Cortex of kidney (tissue), 1 donor: ENCODE measurements at places on chromosomes 5 and 9.
A peak's percentile ranks its signal among the peaks of the same experiment; 100 is the strongest.

- DNase-seq, result no peak
These were observed 37.5 kb upstream of the LIFR start for GRCh38 chr5:38593959-38594358.

- no peak for DNase-seq
These were observed 224.0 kb downstream of the WDR70 start for GRCh38 chr5:37603072-37603471.

GRCh38 chr5:1732945-1733344 lies 66.7 kb downstream of the MRPL36 start:
- DNase-seq, result no peak

- no peak for DNase-seq
These were observed 30.0 kb downstream of the BTF3 start for GRCh38 chr5:73528248-73528647.

DNA sequence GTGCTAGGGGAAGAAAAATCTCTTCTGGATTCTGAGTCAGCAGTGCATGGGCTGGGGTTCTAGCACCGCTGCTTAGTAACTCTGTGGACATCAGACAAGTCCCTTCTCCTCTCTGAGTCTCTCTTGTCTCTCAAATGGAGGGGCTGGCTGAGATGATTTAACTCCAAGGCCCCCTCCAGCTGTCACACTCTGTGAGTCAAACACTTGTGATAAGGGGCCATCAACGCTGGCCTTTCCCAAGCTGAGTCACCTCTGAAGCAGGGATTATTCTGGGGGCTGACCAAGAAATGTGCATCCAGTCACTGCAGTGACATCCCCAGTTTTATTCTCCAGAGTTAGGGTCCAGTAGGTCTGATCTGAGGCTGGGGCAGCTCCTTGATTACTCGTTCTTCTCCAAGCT lies 110.4 kb upstream of the ZNF462 start:
- no peak for DNase-seq

DNA sequence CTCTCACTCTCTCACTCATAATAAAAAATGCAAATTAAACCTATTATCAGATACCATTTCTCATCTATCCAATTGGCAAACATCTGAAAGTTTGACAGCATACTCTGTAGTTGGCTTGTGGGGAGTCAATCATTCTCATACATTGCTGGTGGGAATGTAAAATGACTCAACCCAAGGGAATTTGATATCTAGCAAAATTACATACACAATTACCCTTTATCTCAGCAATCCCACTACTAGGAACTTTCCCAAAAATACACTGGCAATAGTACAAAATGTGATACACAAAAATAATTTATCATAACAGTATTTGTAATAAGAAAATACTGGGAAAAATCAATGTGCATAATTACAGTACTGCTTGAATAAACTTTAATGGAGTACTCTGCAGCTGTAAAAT lies 731.3 kb downstream of the DTWD2 start:
- DNase-seq, result no peak

GRCh38 chr5:94544031-94544650 lies 74.3 kb downstream of the KIAA0825 start:
- DNase-seq, result no peak

- no peak for DNase-seq
These were observed 18.7 kb downstream of the ADAMTSL1 start for GRCh38 chr9:18492612-18493011.

DNA sequence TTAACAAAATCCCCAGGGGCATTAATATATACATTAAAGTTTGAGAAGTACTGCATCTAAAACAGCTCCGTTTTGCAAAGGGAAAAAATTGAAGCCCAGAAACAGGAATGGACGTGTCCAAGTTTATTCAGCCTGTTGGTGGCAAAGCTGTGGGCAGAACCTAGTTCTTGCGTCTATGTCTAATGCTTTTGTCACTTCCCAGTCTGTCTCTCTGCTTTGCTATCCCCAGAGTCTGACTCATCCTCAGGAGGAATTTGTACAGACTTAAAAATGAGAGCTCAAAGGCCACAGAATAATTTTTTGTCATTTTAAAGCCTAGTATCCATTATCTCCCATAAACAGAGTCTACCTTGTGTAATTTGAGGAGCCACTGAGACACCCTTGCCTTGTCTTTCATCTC lies 330.9 kb upstream of the GRIA1 start:
- DNase-seq, result no peak

DNA sequence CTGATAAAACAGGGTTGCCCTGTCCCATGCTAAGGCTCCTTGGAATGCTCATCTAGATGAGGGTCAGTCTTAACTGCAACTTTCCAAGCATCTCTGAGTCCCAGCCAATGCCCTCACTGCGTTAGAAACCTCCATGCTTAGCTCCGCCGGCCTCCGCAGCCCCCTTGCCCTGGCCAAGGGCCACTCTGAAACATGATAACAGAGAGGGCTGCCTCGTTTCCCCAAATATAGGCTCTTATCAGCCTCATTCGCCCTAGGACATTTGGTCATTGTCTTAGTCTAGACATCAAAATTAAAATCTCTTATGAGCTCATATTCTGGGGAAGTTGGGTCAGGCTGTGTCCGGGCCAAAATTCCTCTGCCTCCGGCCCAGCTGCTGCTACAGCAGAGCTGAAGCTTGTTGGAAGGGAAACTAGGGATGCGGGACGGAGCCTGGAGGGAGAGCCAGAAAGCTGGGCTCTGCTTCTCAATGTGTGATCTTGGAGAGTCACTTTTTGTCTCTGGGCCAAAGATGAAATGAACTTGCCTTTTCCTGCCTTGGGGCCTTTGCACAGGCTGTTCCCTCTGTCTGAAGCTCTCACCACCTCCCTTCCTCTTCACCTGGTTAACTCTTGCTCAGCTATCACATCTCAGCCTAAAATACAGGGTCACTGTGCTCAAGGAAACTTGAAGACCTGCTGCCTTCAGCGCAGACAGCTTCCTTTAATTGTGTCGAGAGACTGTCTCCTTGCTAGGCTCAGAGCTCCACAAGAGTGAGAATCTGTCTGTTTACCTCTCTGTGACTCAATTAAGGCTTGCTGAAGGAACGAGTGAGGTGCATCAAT lies 191.3 kb downstream of the RGS3 start:
- DNase-seq, result no peak

- no peak for DNase-seq
These were observed 402.3 kb downstream of the DEPDC1B start for GRCh38 chr5:60297658-60298057.

GRCh38 chr9:89139455-89139854 lies 39.2 kb downstream of the SHC3 start:
- no peak for DNase-seq

- no peak for DNase-seq
These were observed 40.2 kb upstream of the AGXT2 start for GRCh38 chr5:35087991-35088390.

- no peak for DNase-seq
These were observed 343.4 kb upstream of the CDH6 start for GRCh38 chr5:30849931-30850710.

- no peak for DNase-seq
These were observed 480 bp upstream of the TXNDC8 start for GRCh38 chr9:110338143-110338542.

DNA sequence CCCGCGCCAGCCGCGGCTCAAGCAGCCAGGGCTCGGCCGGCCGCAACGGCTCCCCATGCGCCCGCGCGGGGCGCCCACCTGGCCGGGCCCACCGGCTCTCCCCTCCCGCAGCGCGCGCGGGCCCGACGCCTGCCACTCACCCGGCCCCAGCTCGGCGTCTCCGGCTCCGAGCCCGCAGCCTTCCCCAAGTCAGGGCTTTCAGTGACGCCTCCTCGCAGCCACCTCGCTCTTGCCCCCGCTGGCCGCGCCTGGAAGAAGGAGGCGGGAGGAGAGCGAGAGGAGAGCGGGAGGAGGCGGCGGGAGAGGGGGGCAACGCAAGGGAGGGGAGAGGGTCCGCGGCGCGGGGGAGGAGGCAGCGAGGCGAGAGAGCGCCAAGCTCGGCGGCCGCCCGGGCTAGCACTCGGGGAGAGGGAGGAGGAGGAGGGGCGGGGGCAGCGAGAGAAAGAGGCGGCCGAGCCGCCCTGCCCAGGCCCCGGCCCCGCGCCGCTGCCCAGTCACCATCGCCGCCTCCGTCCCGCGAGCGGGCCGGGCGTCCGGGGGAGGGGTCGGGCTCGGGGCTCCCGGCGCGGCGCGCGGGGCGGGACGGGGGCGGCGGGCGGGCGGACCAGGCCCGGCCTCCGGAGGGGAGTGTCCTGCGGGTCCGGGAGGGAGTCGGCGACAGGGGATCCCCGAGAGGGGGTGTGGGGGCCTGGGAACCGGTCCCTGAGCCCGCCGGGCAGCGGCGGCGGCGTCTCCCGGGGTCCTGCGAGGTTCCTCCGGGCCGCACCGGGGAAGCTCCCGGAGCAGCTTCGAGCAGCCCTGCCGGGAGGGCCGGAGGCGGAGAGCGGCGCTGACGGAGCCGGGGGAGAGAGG lies at the start of gene LHFPL2:
Gene LHFPL2, minus strand, starts transcription at position 414 of the 852 bp plus-strand sequence. CDS start 138,559 bp downstream, outside the sequence.
- DNase-seq, result peak; percentile 30

DNA sequence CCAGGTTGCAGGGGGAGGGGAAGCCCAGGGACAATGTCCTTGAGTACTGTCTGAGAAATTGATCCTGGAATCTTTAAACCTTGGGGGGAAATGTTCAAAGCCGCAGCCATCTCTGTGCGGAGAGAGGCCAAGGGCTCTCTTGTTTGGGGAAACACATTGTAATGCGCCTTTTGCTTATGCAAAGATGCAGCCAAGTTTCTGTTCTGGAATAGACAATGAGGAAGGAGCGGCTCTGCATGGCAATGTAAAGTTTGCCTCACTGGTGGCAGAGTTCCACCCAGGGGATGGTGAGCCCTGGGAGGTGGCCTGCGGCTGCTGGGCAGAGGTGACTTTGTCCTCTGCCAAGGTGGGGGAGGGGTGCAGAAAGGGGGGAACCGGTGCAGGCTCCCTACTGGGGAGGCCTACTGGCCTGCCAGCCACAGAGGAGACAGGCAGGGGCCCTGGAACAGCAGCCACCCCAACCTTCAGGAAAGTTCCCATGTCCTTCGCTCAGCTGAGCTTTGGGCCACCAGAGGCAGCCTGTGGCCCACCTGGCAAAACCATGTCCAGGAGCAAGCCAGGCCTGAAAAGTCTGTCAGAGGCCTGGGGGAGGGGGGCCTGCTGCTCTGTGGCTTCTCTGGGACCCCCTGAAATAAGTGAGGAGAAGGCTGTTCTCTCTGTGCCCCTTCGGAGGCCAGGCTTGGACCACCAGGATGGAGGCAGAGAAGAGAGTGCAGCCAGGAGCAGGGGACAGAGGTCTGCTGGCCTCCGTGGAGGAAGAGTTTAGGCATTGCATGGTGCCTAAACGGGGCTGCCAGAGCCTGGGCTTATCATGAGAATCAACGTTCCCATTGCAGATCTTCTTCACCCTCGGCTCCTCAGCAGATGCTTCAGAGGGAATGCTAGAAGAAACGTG lies 127.8 kb downstream of the ZNF354C start:
- DNase-seq, result no peak

DNA sequence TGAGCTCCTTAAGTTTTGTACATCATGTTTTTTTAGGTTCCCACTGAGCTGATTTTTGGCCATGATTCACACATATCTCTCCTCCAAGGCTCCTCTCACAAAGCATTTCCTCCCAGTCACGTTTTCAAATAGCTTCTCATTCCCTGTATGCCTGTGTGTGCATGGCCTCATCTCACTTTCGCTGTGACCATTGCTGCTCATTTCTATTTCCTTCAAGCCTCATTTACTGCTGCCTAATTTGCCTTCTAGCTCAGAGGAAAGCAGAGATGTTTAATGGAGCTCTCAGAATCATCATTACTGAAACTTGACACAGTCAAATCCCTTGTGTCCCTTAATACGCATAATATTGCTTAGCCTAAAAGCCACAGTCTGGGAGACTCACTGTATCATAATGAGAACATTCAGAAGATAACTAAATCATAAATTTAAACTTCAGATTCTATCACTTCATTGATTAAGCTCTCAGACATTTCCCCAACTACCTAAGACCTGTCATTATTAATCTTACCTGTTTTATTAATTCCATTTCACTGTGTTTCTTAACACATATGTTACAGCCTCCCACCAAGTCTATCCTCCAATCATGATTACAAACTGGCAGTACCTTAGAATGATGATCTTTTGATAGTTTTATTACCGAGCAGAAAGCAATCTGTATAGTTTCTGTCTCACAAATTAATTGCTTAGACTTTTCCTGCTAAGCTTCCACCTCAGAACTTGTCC lies 278.3 kb upstream of the PTGER4 start:
- DNase-seq, result no peak

DNA sequence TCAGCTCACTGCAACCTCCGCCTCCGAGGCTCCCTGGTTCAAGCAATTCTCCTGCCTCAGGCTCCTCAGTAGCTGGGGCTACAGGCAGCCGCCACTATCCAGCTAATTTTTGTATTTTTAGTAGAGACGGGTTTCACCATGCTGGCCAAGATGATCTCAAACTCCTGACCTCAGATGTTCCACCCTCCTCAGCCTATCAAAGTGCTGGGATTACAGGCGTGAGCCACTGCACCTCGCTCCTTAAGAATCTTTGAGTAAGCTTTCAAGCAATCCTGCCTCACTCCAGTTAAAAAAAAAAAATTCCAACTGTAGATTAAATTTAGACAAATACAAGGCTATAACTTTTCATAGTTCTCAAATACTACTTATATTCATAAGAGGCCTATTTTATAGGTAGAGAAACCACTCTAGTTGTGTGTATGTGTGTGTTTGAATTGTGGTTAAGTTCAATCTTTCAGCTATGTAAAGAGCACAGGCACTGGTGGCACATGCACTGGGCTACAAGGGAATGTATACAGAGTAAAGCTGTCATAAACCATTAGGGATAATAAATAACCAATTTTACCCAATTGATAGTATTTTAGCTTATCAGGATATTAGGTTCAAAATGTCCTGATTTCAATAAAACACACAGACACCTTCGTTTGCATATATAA lies 50.6 kb upstream of the RAPGEF6 start:
- DNase-seq, result no peak

DNA sequence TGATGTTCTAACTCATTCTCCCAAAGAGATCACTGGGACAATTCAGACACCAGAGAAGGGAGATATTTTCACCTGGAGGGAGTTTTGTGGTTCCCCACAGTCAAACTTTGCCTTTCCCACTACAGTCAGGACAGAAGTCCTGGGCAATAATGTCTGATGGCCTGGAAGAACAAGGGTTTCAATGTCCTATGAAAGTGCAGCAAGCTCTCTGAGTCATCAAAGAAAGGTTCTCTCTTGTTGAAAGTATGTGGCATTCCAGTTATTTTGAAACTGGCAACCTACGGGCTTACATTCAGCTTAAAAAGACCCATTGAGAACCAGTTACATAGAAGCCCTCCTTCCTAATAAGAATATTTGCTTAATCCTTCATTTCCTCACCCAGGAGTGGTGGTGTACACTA lies 103.9 kb downstream of the INSYN2B start:
- no peak for DNase-seq

GRCh38 chr5:167254132-167254531 lies 1037.3 kb upstream of the WWC1 start:
- no peak for DNase-seq

DNA sequence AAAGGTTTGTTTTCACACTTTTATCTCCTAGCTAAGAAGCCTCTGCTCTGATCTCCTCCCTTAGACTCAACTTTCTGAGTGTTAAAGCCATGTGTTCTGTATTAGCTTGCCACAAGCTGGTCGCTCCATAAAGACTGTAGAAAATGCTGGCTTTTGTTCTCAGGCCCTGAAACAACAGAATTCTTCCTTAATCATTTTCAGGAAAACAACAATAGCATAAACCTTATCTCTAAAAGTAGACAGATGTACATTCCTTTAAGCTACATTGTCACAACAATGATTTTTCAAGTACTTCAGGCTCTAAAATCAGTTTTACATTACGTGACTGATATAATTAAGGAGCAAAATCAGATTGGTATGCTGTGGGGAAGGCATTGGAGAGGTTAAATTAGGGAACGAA lies 41.9 kb downstream of the VCAN start:
- no peak for DNase-seq

- no peak for DNase-seq
These were observed 144.8 kb downstream of the SH3GL2 start for GRCh38 chr9:17723656-17724055.

GRCh38 chr9:99782962-99783718 lies 38.5 kb upstream of the NR4A3 start:
- no peak for DNase-seq
